ENCODE measurements at places on chromosomes 7 and 10.

DNA sequence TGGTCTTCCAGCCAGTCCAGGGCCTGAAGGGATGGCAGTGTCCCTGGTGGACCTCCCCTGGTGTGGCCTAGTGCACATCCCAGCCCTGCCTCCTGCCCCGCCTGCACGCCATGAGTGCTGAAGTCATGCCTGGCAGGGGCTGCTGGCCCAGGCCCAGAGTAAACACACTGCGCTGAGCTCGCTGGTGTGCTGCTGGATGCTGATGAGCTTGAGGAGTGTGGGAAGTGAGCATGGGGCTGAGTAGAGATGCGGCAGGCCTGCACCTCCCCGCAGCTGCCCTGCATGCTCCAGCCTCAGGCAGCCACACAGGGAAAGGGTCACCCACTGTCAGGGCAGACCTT is 43.2 kb downstream of the HTRA1 start:
- no peak for DNase-seq

DNA sequence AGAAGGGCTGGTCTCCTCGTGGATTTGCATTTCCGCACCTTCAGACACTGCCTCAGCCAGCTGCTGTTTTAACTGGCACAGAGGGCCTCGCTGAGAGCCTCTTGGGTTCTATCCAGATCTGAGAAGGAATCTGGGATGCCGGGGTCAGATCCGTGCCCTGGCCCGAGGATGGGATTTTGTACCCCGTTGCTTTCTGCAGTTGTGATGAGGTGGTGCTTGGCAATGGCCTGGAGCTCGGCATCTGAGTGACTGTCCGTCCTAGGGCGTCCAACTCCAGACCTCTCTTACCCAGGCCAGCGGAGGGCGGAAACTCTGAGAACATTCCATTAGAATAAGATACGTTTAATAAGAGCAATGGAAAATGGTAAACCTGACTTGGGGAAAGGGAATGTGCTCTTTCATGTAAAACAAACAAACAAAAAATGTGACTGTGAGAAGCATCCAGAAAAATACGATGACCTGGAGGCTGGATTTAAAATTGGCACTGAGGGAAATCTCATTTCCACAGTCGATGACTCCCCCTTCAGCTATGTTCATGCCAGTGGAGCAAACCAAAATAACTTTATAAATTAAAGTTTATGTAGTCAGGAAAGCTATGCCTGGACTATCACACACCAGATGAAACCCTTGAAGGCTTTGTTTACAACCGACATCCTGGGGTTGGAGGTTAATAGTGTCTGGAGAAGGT is 39.6 kb downstream of the GRK5 start:
- no peak for DNase-seq

DNA sequence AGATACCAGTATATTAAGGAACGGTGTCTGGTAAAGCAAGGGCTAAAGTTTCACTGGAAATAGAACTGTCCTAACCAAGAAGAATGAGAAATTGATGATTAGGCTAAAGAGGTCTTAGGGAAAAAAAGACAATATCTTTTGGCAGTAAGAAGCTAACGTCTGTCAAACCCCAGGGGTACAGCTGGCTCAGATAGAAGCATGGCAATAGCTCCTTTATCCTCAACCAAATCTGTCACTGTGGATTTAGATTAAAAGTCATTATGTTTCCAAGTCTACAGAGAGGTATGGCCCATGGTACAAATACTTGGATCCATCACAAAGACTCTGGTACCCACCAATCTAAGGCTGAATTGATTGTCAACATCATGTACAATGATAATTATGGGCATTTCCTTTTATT is 8.6 kb upstream of the SLC16A9 start:
- no peak for DNase-seq

DNA sequence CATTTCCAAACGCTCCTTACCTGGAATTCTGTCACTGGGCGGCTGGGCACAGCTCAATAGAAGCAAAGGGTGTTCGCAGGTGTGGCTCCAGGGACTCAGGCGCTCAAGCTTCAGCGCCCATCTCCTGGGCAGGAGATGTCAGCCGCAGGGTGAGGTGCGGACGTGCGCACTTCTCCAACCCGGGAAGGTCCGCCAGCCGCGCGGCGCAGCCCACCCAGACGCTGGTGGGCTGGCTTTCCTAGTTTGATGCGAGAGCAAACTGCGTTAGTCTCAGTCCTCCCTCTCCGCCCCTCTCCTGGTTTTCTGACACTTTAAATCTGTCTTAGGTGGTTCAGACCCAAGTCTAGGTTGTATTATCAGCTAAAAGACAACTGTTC is 267 bp downstream of the CALCR start:
- no peak for DNase-seq

DNA sequence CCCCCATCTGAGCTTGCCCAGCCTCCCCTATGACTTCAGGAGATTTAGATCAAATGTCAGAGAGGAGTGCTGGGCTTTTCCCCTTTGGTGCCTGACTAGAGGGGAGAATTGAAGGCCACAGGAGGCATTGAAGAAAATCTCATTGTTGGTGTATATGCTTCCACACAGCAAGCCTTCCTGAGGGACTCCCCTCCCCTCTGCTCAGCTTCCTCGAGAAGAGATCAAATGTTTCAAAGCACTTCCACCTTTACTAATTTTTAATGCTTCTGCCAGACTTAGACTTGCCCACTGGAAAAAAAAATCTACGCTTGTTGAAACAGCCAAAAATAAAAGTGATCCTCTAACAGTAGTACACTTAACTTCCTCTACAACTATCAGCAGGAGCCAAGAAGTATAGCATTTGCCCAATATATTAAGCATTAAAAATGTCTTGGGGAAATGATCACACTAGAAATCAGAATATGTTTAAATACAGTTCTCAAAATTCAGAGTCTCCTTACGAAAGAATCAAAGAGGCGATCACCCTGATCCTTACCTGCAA is 79.3 kb downstream of the FZD1 start:
- DNase-seq: no peak

DNA sequence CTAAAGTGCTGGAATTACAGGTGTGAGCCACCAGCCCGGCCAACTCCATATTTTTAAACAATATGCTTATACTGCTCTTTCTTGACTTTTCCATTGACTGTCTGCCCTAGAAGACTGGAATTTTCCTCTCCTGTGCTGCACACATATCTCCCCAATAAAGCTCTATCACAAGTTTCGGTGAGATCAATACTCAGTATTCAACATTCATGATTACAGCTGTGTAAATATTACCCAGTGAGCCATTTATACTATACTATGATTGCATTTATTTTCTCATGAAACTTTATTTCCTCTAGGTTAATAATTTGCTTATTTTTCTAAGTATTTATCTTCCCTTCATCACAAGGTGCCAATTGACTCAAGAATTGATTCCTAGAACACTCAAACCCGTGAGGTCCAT is 48.5 kb upstream of the GRID1 start:
- no peak for DNase-seq

GRCh38 chr10:43262397-43262901 is 4.4 kb downstream of the RASGEF1A start:
- no peak for DNase-seq

DNA sequence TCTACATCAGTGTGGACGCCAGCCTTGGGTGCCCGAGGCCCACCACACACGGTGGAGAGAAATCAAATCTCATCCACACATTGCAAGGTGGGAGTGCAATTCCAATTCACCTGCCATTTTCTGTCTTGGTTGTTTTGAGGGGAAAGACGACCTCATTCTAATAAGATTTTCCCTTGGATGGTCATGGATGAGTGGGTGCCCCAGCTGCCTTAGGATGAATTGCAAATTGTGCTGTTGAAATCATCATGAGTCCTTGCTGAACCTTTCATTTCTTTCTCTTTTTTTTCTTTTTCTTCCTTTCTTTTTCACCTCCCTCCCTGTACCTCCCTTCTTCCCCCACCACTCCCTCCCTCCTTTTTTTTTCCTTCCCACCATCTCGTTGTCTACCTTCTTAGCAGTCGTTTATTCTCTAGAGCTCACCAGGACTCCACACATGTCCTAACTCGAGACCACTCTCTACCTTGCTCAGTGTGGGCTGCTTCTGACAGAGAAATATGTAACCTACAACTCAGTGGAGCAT is 266.9 kb upstream of the NFE2L3 start:
- no peak for DNase-seq

DNA sequence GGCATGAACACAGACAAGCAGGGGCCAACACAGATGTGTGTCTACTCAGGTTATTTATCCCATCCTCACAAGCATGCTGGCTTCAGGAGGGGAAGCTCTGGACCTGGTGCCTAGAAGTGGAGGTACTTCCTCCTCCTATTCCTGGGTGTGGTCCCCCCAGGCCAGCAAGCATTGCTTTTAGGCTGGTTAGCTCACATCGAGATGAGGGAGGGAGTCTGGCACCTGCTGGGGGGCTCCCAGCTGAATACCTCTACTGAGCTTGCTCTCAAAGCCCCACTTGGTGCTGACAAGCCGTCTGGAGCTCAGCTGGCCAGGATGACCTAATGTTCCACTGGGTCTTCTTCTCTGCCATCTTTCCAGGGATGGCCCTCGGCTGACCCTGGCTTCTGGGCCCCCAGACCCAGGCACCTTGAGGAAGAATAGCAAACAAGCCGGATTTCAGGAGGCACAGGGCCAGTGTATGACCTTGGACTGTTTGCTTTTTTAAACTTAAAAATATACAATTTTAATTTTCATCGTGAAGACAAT is 26.8 kb downstream of the FAM241B start:
- no peak for DNase-seq

DNA sequence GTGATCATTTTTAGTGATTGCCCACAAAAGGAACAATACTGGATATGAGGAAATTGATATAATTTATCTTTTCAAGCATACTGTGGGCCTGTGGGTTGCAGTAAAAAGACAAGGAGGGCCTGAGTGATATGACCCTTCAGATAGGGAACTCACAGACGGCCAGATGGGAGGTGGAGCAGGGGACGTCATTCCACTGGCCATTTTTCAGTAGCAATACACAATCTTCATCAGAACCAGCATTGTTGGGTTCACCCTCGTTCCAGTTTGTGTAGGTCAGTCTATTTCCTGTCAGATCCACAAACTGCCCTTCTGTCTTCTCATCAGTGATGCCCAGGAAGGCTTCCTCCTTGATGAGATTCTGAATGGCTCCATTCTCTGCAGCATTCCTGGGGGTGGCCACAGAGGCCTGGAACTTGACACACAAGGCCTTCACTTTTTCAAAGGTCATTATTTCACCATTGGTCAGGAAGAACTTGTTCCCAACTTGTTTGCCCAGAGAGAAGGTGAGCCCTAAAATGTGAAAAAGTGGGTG is 4.5 kb downstream of the MBL2 start:
- DNase-seq: no peak

GRCh38 chr7:48388911-48389310 is 217.7 kb downstream of the ABCA13 start:
- no peak for DNase-seq

GRCh38 chr10:86673827-86674581 is 5.7 kb downstream of the LDB3 start:
- DNase-seq: no peak

DNA sequence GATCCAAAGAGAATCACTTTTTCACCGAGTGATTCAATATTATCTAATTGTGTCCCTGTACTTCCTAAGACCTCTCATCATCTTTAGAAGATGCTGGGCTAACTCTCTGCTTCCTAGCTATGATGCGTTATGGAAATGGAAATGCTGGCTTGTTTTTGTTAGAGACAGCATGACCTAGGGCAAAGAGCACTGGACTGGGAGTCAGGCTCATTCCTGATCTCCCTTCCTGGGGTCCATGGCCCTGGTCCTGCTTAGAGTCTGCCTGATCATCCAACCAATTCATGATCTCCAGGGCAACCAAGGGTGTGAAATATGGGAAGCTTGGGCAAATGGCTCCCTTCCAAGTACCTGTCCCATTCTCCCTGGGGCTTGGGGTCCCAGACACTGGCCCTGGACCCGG is 136.4 kb downstream of the RGS10 start:
- DNase-seq: no peak

GRCh38 chr10:27253576-27253975 is 13.0 kb upstream of the ACBD5 start:
- no peak for DNase-seq

DNA sequence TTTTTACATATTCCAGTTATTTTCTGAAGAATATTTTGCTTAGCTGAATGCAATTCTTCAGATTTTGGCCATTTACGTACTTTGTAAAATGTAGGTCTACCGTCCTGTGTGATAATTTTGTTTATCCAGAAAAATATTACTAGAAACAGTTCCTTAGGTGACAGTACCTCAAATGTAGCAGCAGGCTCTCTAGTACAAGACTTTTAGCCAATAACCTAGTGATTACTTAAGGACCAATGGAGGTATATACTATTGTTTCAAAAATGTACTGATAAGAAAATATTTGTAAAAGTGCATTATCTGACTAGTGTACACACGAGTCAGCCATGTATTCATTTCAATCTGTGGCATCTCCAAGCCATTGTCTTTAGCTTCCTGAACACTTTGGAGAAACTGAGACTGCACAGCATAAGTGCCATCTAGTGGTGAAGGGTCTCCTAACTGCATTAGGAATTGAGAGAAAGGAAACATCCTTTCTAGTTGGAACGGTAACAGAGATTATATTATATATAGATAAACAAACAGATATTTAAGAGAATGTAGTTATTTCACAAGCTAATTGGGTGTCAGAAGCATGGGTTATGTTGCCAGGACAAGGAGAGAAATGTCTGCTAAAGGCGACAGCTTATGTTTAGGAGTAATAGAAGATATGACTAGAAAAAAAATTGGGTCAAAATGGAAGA is 23.7 kb downstream of the RTKN2 start:
- DNase-seq: peak; percentile 35

DNA sequence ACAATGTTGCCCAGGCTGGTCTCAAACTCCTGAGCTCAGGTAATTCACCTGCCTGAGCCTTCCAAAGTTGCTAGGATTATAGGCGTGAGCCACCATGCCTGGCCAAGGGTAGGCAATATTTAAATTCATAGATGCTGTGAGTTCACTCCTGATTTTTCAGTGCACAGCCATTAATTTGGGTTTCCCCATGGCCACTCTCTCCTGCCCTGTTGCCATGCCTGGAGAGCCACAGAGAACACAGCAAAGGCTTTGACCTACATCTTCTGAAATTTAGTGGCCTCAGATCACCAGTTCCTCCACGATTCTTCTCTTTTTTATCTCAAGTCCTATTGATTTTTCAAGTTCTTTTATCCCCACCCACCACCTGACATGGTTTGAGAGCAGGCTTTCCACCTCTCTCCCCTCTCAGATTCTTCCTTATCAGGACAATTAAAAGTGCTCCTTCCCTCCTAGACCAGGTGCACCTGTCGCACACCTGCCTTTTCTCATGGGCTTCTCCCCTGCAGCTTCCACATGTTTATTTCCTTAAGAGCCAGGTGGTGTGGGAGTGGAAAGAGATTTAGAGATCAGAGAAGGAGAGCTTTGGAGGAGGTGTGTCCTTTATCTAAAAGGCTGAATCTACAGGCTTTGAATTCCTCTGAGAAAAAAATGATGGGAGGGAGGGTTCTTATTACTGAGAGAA is 123.8 kb downstream of the ADRA2A start:
- no peak for DNase-seq

- DNase-seq: no peak
These were observed 1.5 kb downstream of the BCAP29 start for GRCh38 chr7:107581387-107582013.
